T-helper 22 cell (primary cell): ENCODE measurements at places on chromosomes 16 and 17.
A peak's percentile ranks its signal among the peaks of the same experiment; 100 is the strongest.

DNA sequence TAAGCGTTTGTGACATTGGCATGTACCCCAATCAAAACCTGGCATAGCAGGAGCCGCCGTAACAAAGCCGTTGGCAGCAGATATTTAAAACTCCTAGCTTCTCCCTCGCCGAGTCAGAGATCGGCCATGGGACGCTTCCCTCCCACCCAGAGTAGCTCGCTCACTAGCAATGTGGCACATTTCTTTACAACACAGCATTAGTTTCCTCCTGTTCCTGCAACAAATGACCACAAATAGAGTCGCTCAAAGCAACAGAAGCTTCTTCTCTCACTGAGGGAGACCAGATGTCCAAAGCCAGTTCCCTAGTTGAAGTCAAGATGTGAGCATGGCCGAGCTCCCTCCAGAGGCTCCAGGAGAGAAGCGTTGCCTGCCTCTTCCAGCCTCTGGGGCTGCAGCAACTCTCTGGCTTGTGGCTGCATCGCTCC, 106.7 kb downstream of the RBFOX3 start:
- no peak for DNase-seq

- DNase-seq, result no peak
These were observed 11.4 kb upstream of the TMEM238L start for GRCh38 chr17:10815319-10815718.

DNA sequence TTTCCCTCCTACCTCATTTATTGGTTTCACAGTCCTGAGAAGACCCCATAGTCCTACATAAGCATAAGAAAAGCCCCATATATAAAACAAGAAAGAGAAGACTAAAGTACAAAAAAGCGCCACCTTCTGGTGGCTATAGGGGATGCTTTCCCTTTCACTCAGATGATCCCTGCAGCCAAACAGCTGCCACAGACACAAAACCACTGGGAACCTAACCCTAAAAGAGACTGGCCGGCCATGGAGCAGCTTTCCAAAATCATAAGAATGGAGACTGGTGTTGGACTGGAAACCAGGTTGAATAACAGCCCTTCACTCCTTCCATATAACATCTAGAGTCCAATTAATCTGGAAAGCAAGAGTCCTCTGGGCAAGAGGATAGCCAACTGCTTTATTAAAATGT, 11.4 kb downstream of the DYNC1LI2 start:
- DNase-seq, result no peak

- no peak for DNase-seq
These were observed 5.9 kb downstream of the CYB561 start for GRCh38 chr17:63440127-63440769.

GRCh38 chr16:20191566-20191965, 117.9 kb upstream of the GPR139 start:
- DNase-seq, result no peak

DNA sequence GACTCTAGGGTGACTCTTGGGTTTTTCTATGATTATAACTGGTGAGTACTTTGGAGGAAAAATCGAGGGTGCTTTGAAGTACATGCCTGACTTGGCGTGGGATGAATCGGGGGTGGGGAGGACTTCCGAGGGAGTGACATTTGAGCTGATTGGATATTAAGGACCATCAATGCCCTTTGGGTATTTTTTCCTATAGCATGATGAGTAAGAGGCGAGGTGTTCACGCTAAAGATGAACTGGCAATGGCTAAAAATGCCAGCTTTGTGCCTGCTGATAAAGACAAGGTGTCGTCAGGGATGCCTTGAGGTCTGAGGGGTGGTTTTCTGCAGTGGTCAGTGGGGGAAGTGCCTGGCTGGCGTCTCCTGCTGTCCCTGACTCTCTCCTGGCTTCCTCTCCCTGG, 25.3 kb downstream of the USP43 start:
- DNase-seq, result no peak

DNA sequence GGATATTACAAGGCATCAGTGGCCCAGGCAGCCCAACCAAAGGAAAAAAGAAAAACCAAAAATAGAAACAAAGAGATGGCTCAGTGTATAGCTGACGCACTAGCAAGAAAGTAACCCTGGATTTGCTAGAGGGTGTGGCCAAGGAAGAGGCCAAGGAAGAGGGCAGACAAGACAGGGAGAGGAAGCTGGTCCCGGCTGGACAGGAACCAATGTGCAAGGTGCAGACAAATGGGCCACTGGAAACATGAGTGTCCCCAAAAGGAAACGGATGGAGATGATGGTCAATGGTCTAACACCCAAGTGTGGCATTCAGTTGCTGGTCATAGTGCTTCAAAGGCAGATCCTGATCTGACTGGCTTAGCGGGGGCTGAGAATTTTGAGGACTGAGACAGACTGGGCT, 10.7 kb downstream of the POLR3K start:
- DNase-seq, result no peak

DNA sequence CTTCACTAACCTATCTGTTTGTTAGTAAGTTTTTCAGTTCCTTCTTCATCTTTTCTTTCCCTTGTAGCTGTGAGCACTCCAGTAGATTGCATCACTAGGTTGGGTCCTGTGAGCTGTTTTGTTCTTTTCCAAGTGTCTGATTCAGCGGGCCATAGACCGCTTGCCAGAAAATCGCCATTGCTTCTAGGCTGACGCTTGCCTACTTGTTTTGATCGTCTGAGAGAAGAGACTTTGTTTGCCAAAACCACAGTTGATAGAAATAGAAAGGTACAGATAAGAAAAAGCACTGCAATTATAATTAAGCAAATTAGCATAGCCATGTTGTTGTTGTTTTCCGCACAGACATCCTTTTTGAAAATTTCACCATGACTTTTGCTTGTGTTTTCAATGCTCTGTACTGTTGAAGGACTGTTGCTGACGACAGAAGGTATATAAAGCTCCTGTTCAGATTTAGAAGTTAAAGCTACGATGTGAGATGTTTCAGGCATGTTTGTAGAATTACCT, 3.1 kb downstream of the EVI2A start:
- DNase-seq, result peak; percentile 64

DNA sequence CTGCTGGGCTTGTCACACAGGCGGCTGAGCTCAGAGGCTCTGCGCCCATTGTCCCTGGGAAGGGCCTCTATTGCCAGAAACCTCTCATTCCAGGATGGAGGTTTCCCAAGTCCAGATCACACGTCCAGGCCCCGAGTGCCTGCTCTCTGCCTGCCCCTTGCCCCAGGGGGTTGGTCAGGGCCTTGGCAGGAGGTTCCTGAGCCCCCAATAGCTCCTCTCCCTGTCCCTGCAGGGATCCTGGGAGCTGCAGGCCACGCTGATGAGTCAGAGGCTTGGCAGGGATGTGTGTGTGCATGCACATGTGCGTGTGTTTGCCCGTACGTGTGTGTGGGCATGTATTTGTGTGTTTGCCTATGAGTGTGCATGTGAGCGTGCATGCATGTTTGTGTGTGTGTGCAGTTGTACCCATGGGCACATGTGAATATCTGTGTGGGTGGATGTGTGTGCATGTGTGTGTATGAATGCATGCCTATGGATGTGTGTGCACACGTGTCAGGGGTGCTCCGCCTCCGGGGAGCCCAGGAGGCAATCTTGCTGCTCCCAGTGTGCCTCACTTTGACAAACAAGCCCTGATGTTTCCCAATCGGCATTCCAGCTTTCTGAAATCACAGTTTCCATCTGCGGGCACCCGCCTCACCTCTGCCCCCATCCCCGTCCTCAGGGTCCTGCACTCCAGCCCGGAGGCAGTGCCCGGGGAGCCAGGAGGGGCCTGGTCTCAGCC, 98.4 kb upstream of the GSE1 start:
- DNase-seq, result no peak

GRCh38 chr17:9931144-9931741, 26.2 kb upstream of the RCVRN start:
- DNase-seq, result no peak

DNA sequence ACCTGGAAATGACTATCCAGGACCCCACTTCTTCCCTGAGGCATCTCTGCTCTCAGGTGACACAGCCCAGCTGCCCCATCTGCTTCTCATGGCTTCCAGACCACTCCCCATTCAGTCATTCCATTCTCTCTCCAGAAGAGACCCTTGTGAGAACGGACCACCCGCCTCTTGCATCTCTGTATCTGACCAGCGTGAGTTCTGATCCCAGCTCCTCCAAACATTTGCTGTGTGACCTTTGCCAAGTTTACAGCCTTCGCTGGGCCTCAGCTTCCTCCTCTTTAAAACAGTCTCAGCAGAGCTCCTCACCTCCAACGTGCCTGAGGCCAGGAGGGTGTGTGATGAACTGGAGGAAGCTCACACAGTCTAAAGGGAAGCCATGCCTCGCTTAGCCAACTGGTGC, 39.6 kb downstream of the C16orf82 start:
- DNase-seq, result no peak

- DNase-seq, result no peak
These were observed 8.3 kb upstream of the HEATR6 start for GRCh38 chr17:60086818-60087591.

GRCh38 chr17:80095844-80096475, 5.4 kb upstream of the GAA start:
- DNase-seq, result no peak

- DNase-seq, result no peak
These were observed 39.4 kb upstream of the CHMP6 start for GRCh38 chr17:80952291-80952690.

DNA sequence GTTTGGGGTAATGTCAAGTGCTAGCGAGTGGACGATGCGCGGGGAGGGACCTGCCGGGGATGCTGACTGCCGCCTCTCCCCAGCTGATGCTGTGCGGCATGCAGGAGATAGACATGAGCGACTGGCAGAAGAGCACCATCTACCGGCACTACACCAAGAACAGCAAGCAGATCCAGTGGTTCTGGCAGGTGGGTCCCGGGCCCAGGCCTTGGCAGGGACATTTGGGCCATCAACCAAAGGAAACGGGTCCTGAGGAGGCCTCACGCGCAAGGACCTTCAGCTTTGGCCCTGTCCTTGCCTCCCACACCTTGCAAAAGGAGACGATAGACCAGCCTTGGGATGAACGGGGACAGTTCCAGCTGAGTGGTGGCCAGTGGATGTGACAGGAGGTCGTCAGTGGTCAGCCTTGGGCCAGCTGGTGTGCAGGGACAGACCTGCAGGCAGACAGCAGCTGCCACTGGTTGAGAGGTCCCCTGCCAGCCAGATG, 13.6 kb upstream of the CLEC18A start:
- no peak for DNase-seq

DNA sequence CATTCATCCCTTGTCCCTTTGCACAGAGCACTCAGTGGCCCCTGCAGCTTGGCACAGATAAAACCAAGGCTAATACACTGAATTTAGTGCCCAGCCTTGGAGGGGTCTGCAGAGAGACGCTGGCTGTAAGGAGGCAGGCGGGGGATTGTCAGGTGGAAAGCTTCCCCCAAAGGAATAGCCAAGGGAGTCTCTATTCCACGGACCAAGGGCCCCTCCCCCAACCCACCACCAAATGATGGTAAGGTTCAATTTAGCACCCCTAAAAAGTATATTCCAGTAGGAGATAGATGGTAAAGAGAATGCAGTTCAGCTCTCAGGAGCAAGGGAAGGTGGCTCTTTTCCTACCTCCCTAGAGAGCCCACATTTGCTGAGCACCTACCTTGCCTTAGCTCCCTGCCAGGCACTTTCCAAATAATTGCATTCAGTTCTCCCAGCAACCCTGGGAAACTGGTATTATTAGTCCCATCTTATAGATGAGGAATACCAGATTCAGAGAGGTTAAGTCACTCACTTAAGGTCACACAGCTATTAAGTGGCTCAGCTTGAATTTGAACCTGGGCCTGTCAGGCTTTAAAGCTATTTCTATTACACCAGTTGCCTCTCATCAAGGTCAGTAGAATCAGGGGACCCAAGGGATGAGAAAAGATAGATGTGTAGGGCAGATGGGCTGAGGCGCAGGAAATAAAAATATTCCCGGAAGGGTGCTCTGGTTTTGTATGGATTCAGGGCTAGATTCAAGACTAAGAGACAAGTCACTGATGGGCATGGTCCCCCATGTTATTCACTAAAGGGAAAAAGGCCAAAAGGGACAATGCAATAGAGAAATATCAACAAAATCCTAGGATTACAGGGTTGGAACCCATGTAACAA, 20.0 kb upstream of the ZFHX3 start:
- DNase-seq, result no peak

DNA sequence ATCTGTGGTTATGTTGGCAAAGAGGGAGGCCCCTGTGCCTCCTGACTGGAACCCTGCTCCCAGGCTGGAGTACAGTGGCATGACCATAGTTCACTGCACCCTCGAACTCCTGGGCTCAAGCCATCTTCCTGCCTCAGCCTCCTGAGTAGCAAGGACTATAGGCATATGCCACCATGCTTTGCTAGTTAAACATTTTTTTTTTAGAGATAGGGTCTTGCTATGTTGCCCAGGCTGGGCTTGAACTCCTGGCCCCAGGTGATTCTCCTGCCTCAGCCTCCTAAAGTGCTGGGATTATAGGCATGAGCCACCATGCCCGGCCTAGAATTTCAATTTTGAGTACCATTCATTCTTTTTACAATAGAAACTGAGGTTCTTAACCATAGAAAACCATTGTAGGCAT, 21.2 kb upstream of the ITGB3 start:
- DNase-seq, result no peak

DNA sequence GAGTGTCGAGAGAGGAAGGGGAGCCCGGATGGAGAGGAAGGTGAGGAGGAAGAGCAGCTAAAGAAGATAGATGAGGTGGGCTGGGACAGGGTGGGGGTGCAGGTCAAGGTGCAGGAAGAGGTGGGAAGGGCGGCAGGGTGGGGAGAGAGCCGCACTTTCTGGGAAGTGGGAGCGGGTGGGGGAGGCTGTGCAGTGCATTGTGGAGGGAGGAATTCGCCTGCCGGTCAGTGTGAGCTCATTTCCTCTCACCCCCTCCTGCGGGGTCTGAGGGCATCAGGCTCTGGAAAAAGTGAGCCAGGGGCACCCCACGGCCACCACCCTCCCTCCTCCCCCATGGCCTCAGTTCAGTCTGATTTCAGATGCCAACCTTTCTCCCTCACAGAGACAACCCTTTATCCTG, 2.5 kb upstream of the ARHGAP23 start:
- no peak for DNase-seq

- no peak for DNase-seq
These were observed 121.3 kb downstream of the TRIM37 start for GRCh38 chr17:58985367-58985766.

DNA sequence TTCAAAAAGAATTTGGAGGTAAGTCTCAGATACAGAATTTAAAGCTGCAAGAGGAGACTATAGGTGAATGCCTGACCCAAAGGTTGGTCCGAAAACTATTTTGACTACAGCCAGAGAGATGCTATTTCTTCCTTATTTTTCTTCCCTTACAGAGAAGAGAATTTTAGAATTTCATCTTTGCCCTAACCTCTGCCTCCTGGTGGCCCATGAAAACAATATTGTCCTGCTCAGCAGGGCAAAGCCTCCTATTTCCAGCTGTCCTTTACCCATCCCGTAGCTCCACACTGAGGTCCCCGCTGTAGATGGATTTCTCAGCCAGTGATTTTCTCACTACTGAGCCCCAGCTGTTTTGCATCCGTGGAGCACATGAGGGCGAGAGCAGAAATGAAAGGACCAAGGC, 24.6 kb downstream of the HOXB1 start:
- DNase-seq, result no peak

GRCh38 chr16:23650674-23651416, 9.6 kb downstream of the DCTN5 start:
- DNase-seq, result no peak
